Stimulated activated CD4-positive, alpha-beta T cell treated with anti-CD3 and anti-CD28 coated beads, Interleukin-1b, Interleukin-23, amount 100 ng/mL, for 4 hours (primary cell): ENCODE measurements at places on chromosomes 7 and 10.
A peak's percentile ranks its signal among the peaks of the same experiment; 100 is the strongest.

GRCh38 chr10:48798481-48799254 lies 114.0 kb downstream of the WDFY4 start:
- no peak for DNase-seq

GRCh38 chr7:21077602-21078001 lies 290.9 kb upstream of the SP8 start:
- no peak for DNase-seq

GRCh38 chr7:357531-358209 lies 67.7 kb downstream of the FOXL3 start:
- DNase-seq, result no peak

GRCh38 chr10:88477343-88478085 lies 105.6 kb downstream of the RNLS start:
- no peak for DNase-seq

- no peak for DNase-seq
Measured at GRCh38 chr7:139762886-139763285, 14.9 kb downstream of the HIPK2 start.

- peak; percentile 29 for DNase-seq
Measured at GRCh38 chr10:22710139-22710745, 4.1 kb downstream of the PIP4K2A start.

- DNase-seq, result no peak
Measured at GRCh38 chr7:124930655-124931597, 1.3 kb upstream of the POT1 start.

- no peak for DNase-seq
Measured at GRCh38 chr10:77377678-77378352, 259.8 kb downstream of the KCNMA1 start.

- no peak for DNase-seq
Measured at GRCh38 chr10:110811791-110812581, 59.7 kb upstream of the PDCD4 start.

DNA sequence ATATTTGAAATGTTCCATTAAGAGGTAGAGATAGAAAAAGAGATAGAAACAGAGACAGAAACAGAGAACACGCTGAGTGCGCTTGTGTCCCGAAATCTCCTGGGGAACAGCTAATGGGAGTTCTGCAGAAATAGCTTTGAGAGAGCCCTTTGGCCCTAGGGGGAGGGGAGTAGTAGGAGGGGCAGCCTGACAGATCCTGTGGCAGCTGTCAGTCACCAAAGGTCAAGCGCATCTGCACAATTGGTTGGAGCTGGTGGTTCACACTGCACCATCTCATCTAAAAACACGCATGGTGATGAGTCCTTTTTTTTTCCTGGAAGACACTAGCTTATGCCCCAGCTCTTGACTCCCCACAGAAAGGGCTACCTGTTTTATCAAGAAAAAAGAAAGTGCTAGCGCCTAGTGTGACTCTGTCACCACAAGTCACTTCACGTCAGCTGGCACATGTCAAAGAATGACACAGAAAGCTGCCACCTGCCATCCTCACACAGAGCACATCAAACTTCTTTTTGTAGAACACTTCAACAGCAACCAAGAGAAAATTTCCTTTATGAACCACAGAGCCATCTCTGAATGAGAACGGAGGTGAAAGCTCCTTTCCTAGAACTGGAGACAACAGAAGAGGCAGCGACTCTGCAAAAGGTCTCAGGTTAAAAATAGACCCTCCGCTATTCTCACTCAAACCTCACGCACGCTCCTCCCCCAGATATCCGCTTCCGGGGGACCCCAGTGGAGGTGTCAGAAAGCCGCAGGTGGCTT lies 125.7 kb downstream of the GFRA1 start:
- no peak for DNase-seq

GRCh38 chr10:43806831-43807640 lies 158.4 kb upstream of the ZNF32 start:
- no peak for DNase-seq

- DNase-seq, result no peak
Measured at GRCh38 chr10:53088961-53089360, 316.4 kb upstream of the MBL2 start.

- no peak for DNase-seq
Measured at GRCh38 chr7:77687747-77688144, 8.5 kb upstream of the RSBN1L start.

GRCh38 chr10:99630991-99631390 lies 10.8 kb upstream of the SLC25A28 start:
- DNase-seq, result no peak

GRCh38 chr10:68242051-68242450 lies 10.1 kb upstream of the ATOH7 start:
- DNase-seq, result no peak

GRCh38 chr10:43282881-43283280 lies 16.0 kb upstream of the RASGEF1A start:
- DNase-seq, result no peak

GRCh38 chr10:105139363-105139896 lies 498.3 kb downstream of the SORCS3 start:
- no peak for DNase-seq

DNA sequence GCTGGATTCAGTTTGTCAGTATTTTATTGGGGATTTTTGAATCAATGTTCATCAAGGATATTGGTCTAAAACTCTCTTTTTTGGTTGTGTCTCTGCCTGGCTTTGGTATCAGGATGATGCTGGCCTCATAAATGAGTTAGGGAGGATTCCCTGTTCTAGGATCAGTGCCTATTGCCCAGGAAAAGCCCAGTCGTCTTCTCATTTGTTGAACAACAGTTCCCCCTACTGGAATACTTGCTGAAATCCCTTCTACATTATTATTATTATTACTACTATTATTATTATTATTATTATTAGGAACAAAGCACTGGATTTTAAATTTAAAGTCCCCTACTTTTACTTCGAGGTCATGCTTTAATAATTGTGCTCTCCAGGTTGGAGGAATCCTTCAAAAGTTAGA lies 528.9 kb downstream of the MAGI2 start:
- DNase-seq, result no peak

DNA sequence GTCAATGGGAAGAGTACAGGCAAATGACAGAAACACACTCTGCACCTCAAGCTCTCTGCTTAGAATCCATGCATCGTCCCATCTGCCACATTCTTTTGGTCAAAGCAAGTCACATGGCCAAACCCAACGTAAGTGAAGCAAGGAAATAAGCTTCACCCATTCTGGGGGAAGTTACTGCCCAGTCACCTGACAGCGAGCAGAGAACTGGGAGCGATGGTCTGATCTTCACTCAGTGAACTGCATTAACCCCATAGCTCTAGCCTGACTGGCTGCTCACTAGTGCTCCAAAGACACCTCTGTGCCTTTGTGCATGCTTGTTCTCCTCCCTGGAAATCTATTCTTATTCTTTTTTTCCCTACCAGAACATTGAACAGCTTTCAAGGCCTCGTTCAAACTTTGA lies 89.9 kb downstream of the APBB1IP start:
- no peak for DNase-seq

DNA sequence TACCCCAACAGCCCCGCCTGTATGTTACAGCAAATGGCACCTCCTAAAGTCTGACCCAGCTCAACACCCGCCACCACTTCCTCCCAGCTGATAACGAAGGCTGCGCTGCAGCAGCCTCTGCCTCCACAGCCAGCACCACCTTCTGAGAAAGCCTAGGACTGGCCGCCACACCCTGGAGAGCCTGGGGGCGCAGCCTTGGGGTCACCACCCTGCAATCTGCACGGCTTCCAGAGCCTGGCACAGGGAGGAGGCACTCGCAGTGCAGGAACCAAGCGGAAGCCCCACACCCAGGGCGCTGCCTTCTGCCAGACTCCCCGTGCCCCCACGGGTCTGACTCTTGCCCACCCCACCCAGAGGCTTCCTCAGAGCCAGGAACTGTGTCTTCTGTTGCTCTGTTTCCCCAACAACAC lies 112.5 kb downstream of the MAD1L1 start:
- no peak for DNase-seq

GRCh38 chr10:124560377-124561105 lies 98.9 kb downstream of the LHPP start:
- no peak for DNase-seq

DNA sequence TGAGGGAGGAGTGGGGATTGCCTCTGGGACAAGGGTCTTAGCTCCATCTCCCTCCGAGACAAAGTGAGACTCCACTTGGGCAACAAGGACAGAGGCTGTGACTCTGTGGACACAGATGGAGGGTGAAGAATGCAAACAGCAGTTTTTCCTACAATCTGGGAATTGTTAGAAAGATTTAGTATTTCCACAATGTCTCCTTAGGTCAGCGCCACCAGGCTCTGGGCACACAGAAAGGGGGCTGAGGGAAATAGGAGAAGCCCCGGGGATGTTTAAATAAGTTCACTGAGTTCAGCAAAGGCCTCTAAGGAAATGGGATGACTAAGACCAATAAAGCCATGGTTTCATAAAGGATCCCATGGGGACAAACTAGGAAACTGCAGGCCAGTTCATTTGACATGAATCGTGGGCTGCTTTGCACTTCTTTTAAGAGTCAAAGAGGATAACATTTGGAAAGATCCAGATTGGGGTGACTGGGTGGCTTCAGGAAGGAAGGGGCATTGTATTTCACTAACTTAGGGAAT lies 219.8 kb upstream of the GLI3 start:
- no peak for DNase-seq
